ENCODE measurements at places on chromosomes 11 and 22. TPM values are rescaled to one million over a fixed set of nuclear protein-coding genes. Genes with fewer than 3 reads are reported as not detected.

Gene KRTAP5-11
- total RNA-seq = not detected

Gene PRAME
- total RNA-seq = 4.9 TPM

Gene OR52A5
- not detected for total RNA-seq

Gene OR5D18
- total RNA-seq = not detected

Gene LGR4
- 0.04 TPM for total RNA-seq

Gene OR51Q1
- total RNA-seq = not detected

Gene CDC45
- total RNA-seq = 28.1 TPM

GRCh38 chr11:34313099-34313517 is 44.7 kb downstream of the ABTB2 start:
- H3K36me3 ChIP-seq = no peaks in the 10 kb centered on the region
- peak; percentile 76 for DNase-seq

- H3K27me3 ChIP-seq = no peaks in the 10 kb centered on the region
- H3K27ac ChIP-seq = no peak overlapping the region
- peaks cover 36% of the 10 kb centered on the region for H3K4me1 ChIP-seq
- H3K4me3 ChIP-seq = no peak overlapping the region
- H3K36me3 ChIP-seq = no peaks in the 10 kb centered on the region
Measured at GRCh38 chr11:128731041-128731663, 37.3 kb downstream of the FLI1 start.

DNA sequence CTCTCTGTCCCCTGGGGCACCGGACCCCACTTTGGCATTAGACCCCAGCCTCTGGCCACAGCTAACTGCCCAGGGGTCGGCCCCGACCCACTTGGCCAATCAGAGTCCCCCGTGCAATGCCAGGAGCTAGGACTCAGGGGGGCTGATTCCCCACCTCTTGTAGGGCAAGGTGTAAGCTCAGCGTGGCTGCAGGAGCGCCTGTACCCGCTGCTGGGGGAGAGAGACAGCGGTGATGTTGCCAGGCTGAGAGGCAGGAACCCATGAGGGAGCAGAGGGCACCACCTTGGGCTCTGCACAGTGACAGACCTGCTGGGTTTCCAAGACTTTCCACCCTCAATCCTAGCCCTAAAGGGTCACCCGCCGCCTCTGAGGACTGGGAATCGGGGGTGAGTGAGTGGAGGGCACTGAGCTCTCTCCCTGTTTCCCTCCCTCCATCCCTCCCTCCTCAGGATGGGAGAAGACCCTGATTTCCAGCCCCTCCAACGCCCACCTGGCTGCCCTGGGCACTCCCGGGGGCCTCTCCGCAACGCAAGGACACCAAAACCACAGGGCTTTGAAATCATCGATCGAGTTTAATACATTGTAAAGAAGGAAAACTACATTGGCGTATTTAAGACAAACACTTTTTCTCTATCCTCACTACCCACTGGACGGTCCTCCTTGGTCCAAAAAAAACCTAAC is 128.4 kb downstream of the ARHGAP8 start:
- H3K27me3 ChIP-seq = no peaks in the 10 kb centered on the region
- no peaks in the 10 kb centered on the region for H3K36me3 ChIP-seq
- no peak overlapping the region for H3K4me3 ChIP-seq
- no peak for DNase-seq
- no peak overlapping the region for H3K27ac ChIP-seq

DNA sequence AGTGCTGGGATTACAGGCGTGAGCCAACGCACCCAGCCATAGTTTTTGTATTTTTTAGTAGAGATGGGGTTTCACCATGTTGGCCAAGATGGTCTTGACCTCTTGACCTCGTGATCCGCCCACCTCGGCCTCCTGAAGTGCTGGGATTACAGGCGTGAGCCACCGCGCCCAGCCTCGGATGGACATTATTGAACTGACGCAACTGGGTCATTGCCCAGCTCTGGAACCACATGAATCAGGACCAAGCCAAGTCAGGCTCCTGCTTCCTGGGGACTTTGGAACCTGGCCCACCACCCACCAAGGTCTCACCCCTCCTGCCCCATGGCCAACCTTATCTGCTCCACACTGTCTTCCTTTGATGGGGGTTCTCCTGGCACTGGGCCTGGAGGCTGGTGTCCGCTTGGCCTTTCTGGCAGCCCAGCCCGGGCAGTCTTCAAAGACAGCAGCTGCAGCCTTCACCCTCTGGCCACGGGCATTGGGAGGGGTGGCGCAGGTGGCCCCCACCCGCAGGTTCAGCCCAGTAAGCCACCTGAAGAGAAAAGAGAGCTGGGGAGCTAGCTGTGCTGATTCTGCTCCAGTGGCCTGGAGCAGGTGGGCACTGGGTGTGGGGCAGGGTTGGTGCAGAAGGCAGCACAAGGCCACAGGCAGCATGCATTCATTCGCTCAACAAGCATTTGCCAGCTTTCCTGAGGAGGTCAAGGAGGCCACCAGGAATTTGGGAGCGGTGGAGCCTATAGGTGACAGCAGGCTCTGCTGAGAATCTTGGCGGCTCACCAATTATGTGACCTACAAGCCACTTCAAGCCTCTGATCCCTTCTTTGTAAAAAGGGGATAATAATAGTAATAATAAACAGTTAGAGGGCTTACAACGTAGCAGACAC is 5.7 kb downstream of the CHADL start:
- H3K27me3 ChIP-seq = no peaks in the 10 kb centered on the region
- peaks cover 16% of the 10 kb centered on the region for H3K4me1 ChIP-seq
- H3K36me3 ChIP-seq = no peaks in the 10 kb centered on the region
- H3K27ac ChIP-seq = no peak overlapping the region
- no peak for DNase-seq
- no peak overlapping the region for H3K4me3 ChIP-seq

DNA sequence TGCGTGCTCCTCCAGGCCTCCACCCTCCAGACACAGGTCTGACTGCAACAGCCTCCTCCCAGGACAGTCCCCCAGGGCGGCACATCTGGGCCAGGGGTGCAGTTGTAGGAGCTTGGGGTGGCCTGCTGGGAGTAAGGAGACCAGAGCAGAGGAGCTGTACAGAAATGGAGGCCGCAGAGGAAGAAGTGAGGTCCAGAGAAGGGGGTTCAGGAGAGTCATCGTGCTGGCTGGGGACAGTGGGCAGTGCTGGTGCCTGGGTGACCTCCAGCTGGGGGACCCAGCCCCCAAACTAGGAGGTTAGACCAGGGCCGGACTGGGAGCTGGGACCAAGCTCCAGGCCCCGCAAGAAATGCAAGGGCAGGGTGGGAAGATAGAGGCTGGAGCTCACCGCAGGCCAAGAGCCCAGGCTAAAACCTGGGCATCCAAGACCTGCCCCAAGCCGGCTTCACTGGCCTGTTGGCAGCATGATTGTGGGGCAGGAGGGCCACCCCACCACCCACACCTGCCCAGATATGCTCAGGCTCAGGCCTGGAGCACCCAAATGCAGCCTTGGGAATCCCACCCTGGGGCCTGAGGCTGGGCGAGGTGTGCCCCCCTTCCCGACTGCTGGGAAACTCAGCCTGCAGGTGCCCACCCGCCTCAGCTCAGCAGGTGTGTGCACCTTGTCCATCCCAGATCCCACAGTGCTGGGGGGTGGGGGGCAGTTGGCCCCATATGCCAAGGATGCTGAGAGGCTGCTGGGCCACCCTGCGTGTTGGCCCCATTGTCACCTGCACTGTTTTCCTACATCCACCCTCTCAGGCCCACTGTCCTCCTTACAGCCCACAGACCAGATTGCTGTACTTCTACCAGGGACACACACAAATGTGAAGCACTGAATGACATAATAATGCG is 96.9 kb downstream of the MORC2 start:
- H3K27ac ChIP-seq = no peak overlapping the region
- H3K4me1 ChIP-seq = peaks cover 6% of the 10 kb centered on the region
- no peak overlapping the region for H3K4me3 ChIP-seq
- no peaks in the 10 kb centered on the region for H3K36me3 ChIP-seq

DNA sequence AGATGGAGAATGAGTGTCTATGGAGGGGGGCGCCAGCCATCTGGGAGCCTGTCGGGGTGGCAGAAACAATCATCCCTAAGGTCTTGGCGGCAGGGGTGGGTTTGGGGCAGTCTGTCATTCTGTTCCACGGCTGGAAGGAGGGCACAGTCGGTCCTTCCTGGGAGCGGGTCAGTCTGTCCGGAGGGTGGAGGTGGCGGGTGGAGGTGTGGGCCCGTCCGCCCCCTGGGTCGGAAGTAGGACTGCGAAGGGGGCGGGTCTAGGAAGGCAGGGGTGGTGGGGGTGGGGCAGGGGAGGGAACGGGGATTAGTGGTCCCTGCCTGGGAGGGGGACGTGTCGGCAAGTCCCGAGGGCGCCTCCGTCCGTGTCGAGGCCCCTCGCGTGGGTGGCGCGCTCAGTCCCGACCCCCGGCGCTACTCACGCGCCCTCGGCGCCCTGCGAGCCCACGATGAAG is 461 bp downstream of the TBC1D10A start:
- peak; percentile 69 for DNase-seq
- H3K27ac ChIP-seq = no peak overlapping the region
- peaks cover 3% of the 10 kb centered on the region for H3K36me3 ChIP-seq
- peaks cover 30% of the 10 kb centered on the region for H3K4me1 ChIP-seq
- peak overlapping the region; percentile 93 for H3K4me3 ChIP-seq
- no peaks in the 10 kb centered on the region for H3K27me3 ChIP-seq

GRCh38 chr11:75272821-75273301 is 32.3 kb downstream of the TPBGL start:
- H3K4me3 ChIP-seq = no peak overlapping the region
- H3K27me3 ChIP-seq = no peaks in the 10 kb centered on the region
- H3K27ac ChIP-seq = no peak overlapping the region
- H3K4me1 ChIP-seq = peaks cover under 1% of the 10 kb centered on the region
- DNase-seq = no peak

GRCh38 chr11:115469361-115469760 is 34.9 kb downstream of the CADM1 start:
- no peaks in the 10 kb centered on the region for H3K36me3 ChIP-seq
- H3K27me3 ChIP-seq = no peaks in the 10 kb centered on the region

GRCh38 chr22:32661296-32661695 is 140.2 kb upstream of the TIMP3 start:
- H3K27ac ChIP-seq = no peak overlapping the region
- no peaks in the 10 kb centered on the region for H3K27me3 ChIP-seq
- H3K36me3 ChIP-seq = no peaks in the 10 kb centered on the region
- no peak overlapping the region for H3K4me3 ChIP-seq
- DNase-seq = no peak
- H3K4me1 ChIP-seq = no peaks in the 10 kb centered on the region

DNA sequence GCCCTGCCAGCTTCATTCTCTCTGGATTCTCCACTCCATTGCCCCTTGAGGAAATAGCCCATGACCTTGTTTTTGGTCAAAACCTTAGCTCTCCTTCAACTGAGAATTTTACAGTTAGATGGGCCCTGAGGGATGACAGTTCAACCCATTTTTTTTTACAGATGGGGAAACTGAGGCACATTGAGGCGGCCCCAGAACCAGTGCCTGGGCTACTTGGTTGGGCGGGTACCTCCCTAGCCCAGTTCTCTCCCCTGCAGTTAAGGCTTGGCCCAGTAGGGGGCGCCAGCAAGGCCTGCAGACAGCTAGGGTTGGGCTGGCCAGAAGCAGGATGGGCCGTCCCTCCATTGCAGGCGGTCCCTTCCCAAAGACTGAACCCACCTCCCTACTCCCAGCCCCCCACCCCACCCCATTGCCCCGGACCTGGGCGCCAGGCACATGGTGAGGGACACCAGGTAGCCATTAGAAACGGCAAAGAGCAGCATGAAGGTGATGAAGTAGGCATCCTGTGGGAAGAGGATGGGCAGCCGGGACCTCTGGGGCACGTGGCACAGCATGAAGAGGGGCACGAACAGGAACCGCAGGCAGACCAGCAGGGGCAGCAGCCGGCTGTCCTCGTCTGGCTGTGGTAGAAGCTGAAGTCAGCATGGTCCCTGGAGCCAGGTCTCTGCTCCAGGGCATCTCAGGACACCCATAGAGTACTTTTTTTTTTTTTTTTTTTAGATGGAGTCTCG is 7.6 kb downstream of the SLC29A2 start:
- no peak overlapping the region for H3K27ac ChIP-seq
- H3K4me3 ChIP-seq = no peak overlapping the region
- peaks cover 7% of the 10 kb centered on the region for H3K4me1 ChIP-seq
- no peaks in the 10 kb centered on the region for H3K36me3 ChIP-seq

DNA sequence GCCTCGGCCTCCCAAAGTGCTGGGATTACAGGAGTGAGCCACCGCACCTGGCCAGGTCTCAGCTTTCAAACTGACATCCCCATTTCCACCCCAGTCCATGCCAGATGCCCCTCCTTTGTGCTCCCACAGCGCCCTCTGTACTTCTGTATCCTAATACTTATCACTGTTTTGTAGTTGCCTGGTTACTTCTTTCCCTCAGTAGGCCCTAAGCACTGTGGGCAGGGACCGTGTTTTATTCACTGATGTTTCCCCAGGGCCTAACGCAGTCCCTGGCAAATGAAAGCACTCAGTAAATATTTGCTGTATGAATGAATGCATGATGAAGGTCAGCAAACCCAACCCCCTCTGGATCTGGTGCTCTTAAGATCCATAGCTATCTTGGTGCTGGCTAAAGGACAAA is 2.2 kb upstream of the TRIM3 start:
- peaks cover 21% of the 10 kb centered on the region for H3K4me1 ChIP-seq
- H3K4me3 ChIP-seq = no peak overlapping the region
- H3K36me3 ChIP-seq = peaks cover 5% of the 10 kb centered on the region

DNA sequence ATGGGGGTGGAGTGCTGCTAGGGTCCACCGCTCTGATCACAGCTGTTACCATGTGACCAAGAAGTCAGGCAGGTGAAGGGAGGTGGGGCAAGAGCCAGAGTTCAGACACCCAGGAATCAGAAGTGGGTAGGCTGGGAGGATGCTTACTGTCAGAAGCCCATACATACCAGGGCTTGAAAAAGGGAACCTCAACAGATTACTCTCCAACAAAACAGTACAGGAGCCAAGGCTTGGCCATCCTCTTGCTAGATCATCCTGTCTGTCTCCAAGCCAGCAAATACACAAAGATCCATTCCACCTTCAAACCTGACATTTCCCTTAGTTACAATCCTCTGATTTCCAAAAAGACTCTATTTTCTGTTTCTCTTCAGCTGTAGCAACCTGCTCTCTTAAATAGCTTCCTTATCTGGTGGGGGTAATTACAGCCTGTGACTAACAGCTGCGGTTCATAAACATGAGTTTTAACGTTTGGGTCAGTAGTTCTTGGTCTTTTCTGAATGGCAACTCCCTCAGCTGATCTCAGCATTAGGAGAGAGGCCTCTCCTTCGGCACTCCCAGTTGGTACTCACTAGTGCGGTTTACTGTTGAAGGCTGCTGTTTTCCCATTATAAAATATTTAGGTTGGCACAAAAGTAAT is 31.1 kb upstream of the WT1 start:
- no peak overlapping the region for H3K4me3 ChIP-seq
- DNase-seq = no peak
- no peak overlapping the region for H3K27ac ChIP-seq
- H3K36me3 ChIP-seq = no peaks in the 10 kb centered on the region
- H3K4me1 ChIP-seq = peaks cover 6% of the 10 kb centered on the region

All from Karpas-422 (cell line).